ENCODE measurements at places on chromosomes 1 and 21. TPM values are rescaled to one million over a fixed set of nuclear protein-coding genes. Genes with fewer than 3 reads are reported as not detected.

MYBPH gene
- total RNA-seq = not detected

- no peak for DNase-seq
Measured at GRCh38 chr1:162993846-162994245, 75.3 kb upstream of the RGS4 start.

DNA sequence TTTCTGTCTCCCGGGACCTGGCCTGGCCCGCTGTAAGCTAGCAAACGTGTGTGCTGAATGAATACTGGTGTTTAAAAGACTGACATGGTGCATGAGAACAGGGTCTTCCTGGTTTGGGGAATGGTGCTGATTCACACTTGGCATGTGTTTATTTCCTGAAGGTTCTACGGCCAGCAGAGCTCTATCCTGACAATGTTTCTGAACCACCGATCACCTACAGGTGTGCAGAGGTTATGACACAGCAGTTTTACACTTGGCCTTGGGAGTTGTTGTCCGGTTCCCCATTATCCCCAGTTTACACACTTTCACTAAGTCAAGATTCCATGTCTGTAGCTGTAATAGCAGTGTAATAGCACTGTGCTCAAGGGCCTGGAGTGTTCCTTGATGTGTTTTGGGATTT, 127.3 kb downstream of the ROR1 start:
- no peak for DNase-seq

GRCh38 chr1:100708476-100709062, 11.0 kb upstream of the VCAM1 start:
- DNase-seq = no peak

- no peak for DNase-seq
Measured at GRCh38 chr1:227909188-227909587, 38.5 kb downstream of the WNT9A start.

Data from kidney epithelial cell (primary cell).